ENCODE measurements at places on chromosomes 4 and X.

DNA sequence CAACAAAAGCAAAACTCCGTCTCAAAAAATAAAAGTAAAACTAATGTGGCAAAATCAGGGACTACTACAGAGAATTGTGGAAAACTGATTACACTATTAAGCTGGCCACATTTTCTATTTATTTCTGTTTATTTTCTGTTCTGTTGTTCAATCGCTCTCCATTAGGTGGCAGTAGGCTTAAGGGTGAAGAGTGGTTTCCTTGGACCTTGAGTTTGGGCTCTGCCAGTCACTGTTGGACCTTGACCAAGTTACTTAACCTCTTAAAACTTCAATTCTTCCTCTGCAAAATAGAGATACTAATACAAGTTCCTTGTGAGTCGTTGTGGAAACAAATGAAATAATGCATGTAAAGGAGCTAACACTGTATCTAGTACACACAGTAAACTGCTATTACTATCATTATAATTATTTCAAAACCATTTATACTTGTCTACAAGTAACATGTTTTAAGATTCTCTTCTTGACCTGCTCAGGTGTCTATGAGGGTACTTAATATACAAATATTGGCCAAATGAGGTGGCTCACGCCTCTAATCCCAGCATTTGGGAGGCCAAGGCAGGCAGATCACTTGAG, 15.2 kb downstream of the HSD17B11 start:
- DNase-seq: peak; percentile 55

GRCh38 chr4:9920029-9920428, 101.3 kb downstream of the SLC2A9 start:
- DNase-seq: no peak

GRCh38 chr4:117637347-117637746, 396.9 kb upstream of the NDST3 start:
- DNase-seq: no peak

GRCh38 chrX:122087341-122087740, 1039.9 kb downstream of the GLUD2 start:
- DNase-seq: peak; percentile 43

- DNase-seq: no peak
These were observed 31.8 kb upstream of the SRD5A3 start for GRCh38 chr4:55314141-55314820.

- DNase-seq: no peak
These were observed 94.0 kb downstream of the AFAP1 start for GRCh38 chr4:7845493-7846128.

DNA sequence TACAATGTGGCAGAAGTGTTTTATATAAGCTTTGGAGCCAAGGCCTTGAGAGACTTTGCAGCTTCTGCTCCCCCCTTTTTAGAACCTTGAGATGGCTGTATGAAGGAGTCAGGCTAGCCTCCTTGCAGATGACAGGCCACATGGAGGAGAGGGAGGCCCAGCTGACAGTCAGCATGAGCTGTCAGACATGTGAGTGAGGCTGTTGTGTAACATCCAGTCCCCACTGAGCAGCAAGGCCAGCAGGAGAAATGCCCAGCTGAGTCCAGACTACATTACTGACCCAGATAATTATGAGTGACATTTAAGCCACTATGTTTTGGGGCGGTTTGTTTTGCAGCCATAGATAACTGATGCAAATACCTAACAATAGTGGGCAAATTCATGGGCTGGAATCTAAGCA, 515.3 kb upstream of the ARX start:
- DNase-seq: no peak

DNA sequence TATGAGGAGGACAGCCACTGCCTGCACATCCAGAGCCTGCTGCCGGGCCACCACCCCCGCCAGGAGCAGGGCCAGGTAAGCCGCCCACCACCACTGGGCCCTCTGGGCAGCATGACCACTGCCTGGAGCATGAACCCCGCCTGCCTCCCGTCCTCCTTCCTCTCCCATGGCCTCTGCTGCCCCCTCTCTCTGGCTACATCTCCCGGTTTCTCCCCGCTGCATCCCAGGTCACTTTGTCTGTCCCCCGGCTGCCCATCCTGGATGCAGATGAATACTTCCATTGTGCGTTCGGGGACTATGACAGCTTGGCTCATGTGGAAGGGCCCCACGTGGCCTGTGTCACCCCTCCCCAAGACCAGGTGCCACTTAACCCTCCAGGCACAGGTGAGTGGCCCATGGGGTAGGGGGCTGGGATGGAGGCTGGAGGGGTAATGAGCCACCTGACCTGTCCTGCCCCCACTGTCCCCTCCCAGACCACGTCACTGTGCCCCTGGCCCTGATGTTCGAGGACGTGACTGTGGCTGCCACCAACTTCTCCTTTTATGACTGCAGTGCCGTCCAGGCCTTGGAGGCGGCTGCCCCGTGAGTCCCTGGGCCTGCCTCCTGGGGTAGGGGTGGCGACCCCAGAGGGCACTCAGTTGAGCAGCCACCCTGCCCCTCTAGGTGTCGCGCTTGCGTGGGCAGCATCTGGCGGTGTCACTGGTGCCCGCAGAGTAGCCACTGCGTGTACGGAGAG, 6.0 kb downstream of the PLXNB3 start:
- no peak for DNase-seq

GRCh38 chr4:88825931-88826330, 128.3 kb upstream of the NAP1L5 start:
- DNase-seq: no peak

DNA sequence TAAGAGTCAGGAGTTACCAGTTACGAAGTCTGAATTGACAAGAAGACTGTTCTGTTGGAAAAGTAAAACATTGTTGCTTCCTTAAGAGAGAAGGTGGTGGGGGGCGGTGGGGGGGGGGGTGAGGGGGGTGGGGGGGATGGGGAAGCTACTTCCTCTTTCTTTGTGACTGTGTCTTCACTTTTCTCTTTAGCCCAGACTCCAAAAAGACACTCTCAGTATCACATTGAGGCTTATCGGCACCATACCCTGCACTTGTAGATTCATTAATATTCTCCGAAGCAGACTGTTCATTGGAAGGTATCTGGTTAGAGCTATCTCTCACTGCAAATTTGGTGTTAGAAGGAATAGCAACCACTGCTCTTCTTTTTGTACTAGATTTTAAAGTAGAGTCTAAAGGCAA, 94.5 kb upstream of the IL13RA1 start:
- DNase-seq: no peak

GRCh38 chr4:113659127-113659526, 102.4 kb downstream of the CAMK2D start:
- DNase-seq: no peak

All from muscle of arm (tissue), 14 donors.